ENCODE measurements at places on chromosomes 3 and 15.

DNA sequence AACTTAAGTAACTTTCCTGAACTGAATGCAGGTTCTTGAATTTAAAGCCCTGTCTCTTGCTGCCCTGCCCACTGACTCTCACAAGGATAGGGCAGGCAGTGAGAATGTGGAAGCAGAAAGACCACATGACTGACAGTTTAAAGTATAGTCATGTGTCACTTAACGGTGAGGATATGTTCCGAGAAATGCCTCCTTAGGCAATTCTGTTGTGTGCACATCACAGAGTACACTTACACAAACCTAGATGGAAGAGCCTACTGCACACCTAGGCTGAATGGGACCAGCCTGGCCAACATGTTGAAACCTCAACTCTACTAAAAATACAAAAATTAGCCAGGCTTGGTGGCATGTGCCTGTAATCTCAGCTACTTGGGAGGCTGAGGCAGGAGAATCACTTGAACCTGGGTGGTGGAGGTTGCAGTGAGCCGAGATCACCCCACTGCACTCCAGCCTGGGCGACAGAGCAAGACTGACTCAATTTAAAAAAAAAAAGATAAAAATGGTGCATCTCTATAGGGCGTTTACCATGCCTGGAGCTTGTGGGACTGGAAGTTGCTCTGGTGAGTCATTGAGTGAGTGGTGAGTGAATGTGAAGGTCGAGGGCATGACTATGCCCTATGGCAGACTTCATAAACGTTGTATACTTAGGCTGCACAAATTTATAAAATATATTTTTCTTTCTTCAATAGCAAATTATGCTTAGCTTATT lies 18.9 kb upstream of the COPG1 start:
- no peak for DNase-seq

- no peak for DNase-seq
These were observed 25.9 kb upstream of the KIF23 start for GRCh38 chr15:69388260-69388705.

DNA sequence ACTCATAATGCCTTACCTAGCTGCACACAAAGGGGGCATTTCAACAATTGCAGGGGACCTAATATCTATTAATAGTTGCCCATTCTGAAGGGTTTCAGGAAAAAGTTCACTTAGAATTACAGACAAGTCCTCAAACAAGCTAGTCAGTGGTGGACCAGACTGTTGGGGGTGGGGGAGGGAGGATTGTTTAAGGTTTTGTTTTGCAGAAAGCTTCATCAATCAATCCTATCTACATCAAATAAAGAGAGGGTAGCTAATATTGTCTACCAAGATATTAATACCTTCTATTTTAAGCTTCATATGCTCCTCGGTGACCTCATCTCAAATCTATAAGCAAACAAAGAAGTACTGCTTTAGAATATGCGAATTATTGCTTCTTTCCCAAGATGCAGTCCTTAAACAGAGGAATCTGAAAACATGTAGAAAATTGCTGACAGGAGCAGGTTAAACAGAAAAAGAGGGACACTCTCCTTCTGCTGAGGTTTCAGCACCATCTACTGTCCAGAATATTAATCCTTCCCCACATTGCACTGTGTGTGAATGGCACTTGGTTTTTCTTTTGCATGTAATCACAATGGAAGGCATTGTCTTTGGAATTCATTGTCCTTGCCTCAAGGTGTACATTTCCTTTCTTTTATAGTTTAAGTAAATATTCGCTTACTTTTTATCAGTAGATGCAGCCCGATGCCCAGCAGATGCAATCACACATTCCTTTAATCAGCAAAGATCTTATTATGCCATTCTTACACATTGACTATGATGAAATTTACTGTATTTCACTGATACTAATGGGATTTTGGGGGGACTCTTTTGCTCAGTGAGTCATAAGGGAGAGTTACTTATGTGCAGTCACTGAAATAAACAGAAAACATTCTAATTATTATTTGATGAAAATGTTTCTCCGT lies 94.7 kb downstream of the IL5RA start:
- DNase-seq, result no peak

DNA sequence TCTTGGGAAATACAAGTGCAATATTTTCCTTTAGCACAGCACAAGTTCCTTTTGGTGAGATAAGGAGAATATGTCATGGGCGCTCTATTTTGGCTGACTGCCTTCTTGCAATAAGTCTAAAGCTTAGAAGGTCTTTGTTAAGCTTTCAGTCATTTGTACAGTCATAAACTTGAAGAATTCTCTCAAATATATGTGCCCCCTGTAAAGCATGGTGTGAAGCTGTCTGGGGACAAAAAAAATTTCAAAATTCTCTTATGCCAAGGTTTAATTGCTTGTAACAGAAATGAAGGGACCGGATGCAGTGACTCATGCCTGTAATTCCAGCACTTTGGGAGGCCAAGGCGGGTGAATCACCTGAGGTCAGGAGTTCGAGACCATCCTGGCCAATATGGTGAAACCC lies 21.7 kb upstream of the ARID3B start:
- no peak for DNase-seq

- DNase-seq, result no peak
These were observed 608.5 kb upstream of the AGTR1 start for GRCh38 chr3:148089171-148089570.

DNA sequence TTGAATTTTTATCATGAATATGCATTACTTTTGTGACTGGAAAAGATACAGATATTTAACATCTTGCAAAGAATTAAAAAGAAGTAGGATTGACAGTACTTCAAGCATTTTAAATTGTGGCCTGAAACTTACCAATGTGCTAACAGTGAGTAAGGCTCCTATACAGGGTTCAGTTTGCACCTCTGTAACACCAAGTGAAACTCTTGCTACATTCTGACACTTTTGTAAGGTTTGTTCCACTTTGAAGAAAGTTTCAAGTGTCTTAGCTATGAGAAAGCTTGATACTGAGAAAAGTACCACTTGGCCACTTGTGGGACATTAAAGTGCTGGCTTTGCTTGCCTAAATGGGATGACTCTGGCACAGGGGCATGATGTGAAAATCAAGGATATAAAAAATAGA lies 289.2 kb downstream of the CTNNB1 start:
- no peak for DNase-seq

- DNase-seq, result no peak
These were observed 148.1 kb downstream of the WDR72 start for GRCh38 chr15:53611145-53611920.

- DNase-seq, result no peak
These were observed 59.1 kb downstream of the RGMA start for GRCh38 chr15:93029836-93030429.

GRCh38 chr3:7977245-7978086 lies 524.2 kb upstream of the LMCD1 start:
- no peak for DNase-seq

DNA sequence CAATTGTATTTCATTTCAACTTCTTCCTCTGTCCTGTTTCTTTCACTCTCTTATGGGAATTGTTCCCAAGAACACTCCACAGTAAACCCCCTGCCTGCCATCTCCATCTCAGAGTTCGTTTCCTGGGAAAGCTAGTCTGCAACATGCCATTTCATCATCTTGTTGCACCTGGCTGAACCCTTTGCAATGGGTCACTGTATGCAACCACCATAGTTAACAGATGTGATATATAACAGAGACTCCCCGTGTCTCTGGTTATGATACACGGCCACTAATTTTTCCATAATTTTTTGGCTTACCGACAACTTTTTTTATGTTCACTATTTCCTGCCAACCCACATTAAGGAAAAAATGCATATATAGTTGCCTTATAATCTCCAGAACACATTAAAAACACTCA lies 95.5 kb downstream of the CHST2 start:
- DNase-seq, result no peak

GRCh38 chr3:129585949-129586657 lies 20.4 kb downstream of the PLXND1 start:
- no peak for DNase-seq

DNA sequence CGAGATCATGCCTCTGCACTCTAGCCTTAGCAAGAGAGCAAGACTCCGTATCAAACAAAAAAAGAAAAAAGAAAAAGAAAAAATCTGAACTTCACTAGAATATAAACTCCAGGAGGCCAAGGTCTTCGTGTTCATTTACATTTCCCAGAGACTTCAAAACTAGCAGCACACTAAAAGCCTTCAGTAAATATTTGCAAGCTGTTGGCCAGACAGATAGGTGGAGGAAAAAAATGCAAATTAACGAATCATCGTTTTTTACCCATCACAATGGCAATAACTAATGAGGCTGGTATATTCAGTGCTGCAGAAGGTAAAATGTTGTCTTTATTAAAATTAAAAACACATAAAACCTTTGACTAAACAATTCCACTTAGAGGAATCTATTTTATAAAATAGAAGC lies 80.6 kb downstream of the CLASP2 start:
- no peak for DNase-seq

- no peak for DNase-seq
These were observed 30.8 kb downstream of the MDFIC2 start for GRCh38 chr3:70281663-70282062.

DNA sequence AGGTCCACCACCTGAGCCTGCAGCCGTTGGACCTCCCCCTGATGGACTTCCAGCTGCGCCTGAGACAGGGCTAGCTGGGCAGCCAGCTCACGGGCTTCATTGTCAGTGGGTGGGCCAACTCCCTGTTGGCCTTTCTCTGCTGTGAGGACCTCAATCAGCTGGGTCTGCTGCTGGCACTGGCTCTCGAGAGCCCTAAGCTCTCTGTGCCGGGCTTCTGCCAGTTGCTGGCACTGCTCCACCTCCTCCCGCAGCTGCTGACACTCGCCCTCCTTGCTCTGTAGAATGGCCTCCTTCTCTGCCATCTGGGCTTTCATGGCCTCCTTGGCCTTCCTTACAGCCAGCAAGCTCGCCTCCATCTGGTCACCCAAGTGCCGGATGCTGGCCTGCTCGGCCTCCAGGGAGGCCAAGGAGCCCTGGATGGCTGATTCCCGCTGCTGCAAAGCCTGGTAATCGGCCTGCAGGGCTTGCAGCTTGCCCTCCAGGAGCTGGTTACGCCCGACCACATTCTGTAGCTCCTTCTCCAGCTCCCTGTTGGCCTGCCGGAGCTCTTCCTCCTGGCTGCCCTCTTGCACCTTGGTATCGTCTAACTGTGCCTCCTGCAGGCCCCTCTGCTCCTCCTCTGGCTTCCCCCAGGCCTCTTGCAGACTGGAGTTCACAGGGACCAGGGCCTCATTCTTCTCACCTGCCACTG lies 23.8 kb downstream of the CXCR6 start:
- no peak for DNase-seq

DNA sequence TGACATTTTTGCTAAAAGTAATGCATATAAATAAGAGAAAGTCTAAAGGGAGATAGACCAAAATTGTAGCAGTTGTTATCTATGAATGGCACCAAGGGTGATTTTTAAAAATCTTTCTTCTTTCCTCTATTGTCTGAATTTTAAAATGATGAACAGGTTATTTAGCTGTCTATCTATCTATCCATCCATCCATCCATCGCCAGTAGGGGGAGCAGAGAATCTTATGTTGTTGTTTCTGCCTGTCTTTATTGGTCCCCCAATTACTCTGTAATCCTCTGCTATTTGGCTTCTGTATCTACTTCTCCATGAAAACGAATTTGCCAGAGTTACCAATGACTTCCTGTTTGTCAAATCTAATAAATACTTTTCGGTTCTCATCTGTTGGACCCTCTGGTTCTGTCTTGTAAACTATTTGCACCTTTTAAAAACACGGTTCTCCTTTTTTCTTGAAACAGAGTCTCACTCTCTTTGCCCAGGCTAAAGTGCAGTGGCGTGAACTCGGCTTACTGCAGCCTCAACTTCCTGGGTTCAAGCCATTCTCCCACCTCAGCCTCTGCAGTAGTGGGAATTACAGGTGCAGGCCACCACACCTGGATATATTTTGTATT lies 86.0 kb downstream of the ECT2 start:
- DNase-seq, result no peak

GRCh38 chr3:94146455-94146854 lies 83.6 kb downstream of the NSUN3 start:
- no peak for DNase-seq

DNA sequence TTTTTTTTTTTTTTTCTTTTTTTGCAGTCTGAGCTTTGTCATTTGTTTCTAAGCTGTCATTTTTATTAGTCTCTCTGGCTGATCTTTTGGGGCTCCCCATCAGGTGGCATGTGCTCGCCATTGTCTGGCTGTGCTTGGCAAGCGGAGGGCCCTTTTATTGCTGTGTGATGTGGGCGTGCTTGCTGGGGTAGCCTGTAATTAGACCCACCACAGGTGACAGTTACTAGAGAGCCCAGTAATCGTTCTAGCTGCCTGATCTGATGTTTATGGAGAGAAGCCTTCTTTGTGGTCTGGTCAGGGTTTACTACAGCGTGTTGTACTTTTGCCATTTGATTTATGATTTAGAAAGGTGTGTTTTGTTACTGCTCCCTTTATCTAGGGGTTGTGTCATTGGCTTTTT lies 179.9 kb downstream of the MCTP2 start:
- DNase-seq, result no peak

DNA sequence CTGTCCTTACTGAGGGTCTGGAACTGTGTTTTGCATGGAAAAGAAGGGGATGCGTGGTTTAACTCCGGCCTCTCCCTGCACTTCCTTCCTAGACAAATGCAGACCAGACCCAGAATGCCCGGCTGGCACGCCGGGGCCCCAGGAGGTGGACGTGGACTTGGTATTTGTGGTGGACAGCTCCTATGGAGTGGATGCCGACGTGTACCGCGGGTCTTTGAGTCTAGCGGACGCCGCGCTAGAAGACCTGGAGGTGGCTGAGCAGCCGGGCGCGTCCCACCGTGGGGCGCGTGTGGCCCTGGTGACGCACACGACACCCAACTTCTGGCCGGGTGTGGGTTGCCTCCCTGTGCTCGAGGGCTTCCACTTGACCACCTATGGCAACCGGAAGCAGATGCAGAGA lies 81.8 kb upstream of the COL6A5 start:
- DNase-seq, result no peak

DNA sequence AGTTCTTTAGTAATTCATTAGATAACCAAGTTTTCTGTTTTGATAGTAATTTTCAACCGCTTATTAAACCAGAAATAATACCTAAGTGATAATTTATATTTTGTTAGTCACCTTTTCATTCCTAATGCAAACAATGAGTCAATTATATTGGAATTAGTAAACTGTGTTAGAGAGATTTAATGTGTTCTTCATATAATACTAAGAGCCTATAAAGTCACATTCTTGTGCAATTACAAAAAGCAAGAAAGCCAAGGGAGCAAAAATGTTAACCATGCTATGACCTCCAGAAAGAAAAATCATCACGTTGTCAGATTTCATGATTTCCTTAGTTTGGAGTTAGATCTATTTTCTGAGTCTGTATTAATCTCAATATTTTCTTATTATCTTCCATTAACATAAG lies 108.8 kb upstream of the SAMMSON start:
- DNase-seq, result no peak
